ENCODE measurements at places on chromosomes 4 and X.

- no peak for DNase-seq
Observed at GRCh38 chrX:69282893-69283690, 117.8 kb upstream of the PJA1 start.

DNA sequence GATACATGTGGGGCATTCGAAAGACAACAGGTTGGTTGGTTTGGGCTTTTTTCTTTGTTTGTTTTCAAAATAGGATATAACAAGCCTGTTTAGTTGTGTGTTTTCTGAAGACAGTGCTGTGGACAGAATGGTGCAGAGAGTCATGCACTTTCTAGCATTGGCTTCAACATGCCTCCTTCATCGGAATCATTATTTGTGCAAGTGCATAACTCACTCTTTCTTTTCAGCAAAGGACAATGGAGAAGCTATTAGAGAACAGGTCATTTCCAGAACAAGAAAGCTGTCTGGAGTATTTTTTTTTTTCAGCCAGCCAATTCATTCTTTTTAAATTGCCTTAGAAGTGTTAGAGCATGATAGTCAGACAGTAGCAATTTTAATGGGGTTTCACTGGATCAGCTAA, 225.8 kb downstream of the STK32B start:
- no peak for DNase-seq

GRCh38 chr4:105462576-105462975, 11.3 kb downstream of the PPA2 start:
- no peak for DNase-seq

- no peak for DNase-seq
Observed at GRCh38 chr4:4320528-4320927, 30.5 kb downstream of the ZBTB49 start.

DNA sequence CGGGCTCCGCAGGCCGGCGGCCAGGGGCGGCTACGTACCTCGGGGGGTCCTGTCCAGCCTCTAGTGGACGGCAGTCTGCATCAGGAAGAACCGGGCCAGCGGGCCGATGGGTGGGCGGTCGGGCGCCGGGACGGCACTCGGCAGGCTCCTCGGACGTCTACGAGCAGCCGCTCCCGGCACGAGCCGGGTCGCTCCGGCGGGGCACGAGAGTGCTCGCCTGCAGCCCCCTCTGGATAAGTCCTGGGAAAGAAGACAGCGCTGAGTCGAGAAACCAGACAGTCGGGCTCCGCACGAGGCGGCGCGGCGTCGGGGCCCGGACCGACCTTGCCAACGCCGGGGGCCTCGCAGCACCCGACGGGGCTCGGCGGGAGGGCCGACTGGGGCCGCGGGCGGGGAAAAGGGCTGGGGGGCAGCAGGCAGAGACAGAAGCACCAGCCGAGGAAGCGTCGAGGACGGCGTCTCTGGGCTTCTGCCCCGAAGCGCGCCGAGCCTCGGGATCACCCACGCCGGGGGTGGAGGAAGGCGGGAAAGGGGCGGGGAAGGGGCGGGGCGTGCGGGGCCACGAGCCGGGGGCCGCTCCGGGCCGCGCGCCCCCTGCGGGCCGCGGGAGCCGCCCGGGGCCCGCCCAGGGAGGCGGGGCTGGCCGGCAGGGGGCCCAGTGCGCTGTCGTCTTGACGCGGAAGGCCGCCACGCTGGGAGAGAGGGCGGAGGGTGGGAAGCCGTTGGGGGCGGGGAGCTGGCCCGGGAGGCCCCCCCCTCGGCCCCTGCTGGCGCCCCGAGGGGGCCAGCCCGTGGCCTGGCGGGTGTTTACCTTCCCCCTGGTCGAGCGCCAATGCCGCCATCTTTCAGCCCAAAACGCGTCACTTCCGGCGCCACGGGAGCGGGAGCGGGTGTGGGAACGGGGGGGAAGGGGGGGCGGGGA, 1.9 kb downstream of the KLHL15 start:
- peak; percentile 57 for DNase-seq

All from stimulated activated CD8-positive, alpha-beta memory T cell treated with anti-CD3 and anti-CD28 coated beads, Interleukin-15, amount 100 ng/mL, for 24 hours (primary cell).